ENCODE measurements at places on chromosomes 1 and 21.

DNA sequence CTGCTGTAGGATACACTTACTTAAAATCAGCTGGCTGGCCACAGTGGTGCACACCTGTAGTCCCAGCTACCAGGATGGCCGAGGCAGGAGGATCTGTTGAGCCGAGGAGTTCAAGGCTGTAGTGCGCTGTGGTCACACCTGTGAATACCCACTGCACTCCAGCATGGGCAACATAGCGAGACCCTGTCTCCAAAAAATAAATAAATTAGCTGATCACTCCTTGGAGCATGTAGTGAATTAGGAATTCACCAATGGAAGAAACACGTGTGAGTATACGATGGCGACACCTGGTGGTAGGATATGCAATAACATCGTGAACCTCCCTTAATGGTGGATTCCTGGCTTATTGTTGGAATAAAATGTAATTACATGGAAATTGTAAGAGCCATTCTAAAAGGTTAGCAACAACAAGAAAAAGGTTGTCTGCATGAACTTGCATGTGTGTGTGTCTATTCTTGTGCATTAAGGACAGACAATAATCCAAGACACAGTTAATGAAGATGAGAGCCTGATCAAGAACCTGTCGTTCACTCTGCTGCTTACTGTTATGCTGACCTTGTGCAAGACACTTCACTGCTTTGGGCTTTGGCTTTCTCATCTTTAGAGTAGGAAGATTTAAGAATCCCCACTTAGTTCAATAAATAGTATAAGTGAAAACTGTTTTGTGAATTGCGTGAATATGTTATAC lies 38.6 kb upstream of the COX20 start:
- DNase-seq, result no peak

DNA sequence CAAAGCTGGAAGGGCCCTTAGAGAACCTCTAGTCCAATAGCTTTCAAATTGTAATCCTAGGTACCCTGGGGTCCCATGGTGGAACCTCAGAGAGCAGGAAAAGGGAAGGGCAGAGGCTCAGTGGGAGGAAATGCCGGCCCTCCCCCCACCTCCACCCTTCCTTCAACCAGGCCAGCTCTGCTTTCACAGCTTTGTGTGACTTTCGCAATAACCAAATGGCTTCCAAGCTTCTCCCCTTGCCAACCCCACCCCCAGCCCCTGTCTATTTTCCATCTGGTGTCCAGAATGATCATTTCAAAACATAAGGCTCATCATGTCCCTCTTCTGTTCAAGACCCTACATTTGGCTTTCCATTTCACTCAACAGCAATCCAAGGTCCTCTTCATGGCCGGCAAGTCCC lies 74.4 kb downstream of the CD58 start:
- DNase-seq, result no peak

DNA sequence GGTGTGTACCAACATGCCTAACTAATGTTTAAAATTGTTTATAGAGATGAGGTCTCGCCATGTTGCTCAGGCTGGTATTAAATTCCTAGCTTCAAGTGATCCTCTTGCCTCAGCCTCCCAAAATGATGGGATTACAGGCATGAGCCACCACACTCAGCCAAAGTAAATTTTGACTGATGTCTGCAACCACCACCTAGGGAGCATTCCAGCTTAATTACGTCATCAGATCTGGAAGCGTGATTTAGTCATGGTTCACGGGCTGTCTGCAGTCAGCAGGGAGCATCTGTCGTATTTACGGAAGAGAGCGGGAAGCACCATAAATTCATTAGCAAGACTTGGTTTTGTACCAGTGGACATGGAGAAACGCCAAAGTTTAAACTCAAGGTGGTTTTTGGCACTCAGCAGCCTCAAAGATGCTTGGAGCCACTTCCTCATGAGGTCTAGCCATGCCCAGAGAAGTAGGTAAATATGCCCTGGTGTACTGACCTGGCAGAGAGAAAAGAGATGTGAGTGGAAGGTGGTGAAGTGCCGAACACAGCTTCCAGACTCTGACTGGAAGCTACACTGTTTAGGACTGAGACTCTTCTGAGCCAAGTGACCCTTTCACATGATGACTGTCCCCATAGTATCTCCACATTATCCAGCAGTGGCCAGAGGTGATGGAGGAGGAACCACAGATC lies 60.8 kb upstream of the SLC35F3 start:
- no peak for DNase-seq

GRCh38 chr1:33387625-33388024 lies 43.3 kb downstream of the PHC2 start:
- no peak for DNase-seq

DNA sequence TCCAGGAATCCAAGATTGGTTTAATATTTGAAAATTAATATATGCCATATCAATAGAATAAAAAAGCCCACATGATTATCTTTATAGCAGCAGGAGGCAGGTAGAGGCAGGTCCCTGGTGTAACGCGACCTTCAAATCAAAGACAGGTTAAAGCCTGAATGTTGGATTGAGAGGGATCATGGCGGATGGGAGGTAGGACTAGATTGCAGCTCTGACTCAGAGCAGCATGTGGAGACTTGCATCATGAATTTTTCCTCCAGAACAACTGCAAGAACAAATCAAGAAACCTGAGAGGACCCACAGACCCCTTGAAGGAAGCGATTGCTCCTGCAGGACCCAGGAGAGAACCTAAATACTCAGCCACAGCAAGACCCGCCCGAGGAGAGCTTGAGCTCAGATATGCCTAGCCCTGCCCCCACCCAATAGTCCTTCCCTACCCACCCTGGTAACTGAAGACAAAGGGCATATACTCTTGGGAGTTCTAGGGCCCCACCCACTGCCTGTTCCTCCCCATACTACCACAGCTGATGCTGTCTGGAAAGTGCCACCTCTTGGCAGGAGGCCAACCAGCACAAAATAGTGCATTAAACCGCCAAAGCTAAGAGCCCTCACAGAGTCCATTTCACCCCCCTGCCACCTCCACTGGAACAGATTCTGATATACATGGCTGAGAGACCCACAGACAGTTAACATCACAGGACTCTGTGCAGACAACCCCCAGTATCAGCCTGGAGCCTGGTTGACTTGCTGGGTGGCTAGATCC lies 19.5 kb downstream of the S100B start:
- DNase-seq, result no peak
